ENCODE measurements at places on chromosomes 7 and 10.

DNA sequence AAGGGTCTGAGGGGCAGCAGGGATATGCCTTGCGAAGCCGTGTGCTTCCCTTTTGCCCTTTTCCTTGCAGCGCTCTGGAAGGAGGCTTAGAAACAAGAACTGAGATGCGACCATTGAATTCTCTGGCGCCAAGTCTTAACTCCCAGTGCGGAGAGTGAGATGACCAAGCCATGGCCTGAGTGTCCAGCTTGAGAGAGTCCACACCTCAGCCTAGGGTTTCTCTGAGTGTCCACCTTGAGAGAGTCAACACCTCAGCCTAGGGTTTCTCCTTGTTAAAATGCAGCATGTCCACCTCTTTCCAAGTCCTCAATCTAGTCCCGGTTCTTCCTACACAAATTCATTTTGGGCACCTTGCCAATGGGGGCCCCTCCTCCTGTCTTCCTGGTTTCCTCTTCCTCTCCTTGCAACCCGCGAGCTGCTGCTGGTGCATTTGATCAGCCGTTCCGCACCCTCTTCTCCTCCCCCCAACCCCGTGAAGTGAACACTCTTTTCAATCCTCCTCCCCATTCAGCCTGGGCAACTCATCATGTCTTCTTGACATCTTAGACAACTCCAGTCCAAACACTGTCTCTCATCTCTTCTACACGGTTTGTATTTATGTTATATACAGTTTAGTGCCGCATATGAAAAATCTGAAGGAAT lies 178.2 kb upstream of the PITRM1 start:
- DNase-seq = no peak

DNA sequence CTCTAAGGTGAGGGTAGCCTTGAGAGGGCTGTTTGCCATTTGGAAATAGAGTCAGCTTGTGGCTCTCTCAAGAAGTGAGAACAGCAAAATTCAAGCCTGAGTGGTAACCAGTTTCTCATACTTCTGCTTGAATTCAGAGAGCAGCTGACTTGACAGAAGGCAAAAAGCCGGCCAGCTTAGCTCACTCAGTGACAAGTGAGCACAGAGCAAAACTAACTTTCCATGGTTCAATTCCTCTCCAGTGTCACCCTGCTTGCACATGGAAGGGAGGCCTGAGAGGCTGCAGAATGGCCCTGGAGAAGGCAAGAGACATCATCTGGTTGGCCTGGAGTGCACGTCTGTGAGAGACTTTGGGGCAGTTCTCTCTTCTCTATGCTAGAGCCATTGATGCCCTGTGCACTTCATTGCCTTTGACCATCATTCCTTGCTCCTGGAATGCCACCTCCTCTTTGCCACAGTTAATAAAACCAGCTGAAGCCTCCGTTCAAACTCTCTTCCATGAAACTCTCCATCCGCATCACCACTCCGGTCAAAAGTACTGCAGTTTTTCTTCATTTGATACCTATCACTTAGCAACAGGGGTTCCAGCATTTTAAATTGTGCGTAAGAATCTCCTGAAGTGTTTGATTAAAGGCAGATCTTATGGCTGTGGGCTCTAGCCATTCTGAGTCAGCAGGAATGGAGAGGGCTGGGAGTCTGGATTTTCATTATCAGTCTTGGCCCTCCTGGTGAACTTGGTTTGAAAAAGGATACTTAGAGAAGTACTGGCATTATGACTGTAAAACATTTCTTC lies 69.8 kb upstream of the PIK3CG start:
- DNase-seq = no peak

GRCh38 chr10:121566755-121567154 lies 31.5 kb downstream of the FGFR2 start:
- no peak for DNase-seq

DNA sequence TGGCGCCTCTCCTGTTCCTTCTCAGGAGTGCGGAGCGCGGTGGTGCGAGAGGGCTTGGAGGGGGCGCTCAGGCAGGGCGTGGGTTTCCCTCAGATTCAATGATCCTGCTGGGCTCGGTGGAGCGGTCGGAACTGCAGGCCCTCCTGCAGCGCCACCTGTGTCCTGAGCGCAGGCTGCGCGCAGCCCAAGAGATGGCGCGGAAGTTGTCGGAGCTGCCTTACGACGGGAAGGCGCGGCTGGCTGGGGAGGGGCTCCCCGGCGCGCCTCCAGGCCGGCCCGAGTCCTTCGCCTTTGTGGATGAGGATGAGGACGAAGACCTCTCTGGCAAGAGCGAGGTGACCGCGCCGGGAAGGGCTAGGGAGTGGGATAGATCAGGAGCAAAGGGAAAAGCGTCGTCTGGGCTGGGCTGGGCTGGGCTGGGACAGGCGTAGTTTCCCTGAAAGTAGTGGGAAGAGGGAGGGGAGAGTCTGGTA lies 17.0 kb downstream of the FAM131B start:
- DNase-seq = peak; percentile 41

DNA sequence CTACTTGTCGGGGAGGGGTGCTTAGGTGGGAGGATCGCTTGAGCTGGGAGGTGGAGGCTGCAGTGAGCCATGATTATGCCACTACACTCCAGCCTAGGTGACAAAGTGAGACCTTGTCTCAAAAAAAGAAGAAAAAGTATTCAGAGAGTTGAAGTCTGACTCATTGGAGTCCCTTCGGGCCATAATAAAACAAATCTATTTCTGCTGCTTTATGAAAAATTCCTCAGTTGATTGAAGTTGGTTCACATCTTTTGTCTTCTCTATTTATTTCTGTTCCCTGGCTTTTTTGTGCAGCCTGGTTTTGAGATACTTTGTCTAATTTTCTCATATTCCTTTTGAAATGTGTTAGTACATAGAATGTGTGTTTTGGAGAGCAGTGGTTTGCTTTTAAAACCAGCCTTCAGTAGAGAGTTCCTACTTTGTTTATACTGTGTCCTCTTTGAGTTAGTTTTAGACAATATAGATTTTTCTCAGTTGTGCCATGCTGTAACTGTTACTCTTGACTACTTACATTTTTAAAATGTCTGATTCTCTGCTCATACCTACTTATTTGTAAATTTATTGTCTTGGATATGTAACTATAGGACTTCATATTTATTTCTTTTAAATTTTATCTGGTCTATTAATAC lies 36.7 kb downstream of the LUC7L2 start:
- DNase-seq = no peak

GRCh38 chr7:136228171-136228570 lies 251.0 kb upstream of the MTPN start:
- no peak for DNase-seq

DNA sequence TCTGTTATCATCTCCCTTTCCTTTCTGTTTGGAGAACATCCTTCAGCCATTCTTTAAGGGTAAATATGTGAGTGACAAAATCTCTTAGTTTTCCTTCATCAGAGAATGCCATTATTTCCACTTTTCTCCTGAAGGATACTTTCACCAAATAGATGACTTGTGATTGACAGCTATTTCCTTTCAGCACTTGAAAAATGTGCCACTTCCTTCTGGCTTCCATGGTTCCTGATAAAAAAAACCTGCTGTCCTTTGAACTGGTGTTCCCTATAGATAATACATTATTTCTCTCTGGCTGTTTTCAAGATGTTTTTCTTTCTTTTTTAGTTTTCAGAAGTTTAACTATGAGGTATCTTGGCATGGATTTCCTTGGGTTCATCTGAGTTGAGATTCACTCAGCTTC lies 79.7 kb downstream of the TBXAS1 start:
- DNase-seq = no peak

GRCh38 chr10:8463853-8464252 lies 409.4 kb downstream of the GATA3 start:
- no peak for DNase-seq

DNA sequence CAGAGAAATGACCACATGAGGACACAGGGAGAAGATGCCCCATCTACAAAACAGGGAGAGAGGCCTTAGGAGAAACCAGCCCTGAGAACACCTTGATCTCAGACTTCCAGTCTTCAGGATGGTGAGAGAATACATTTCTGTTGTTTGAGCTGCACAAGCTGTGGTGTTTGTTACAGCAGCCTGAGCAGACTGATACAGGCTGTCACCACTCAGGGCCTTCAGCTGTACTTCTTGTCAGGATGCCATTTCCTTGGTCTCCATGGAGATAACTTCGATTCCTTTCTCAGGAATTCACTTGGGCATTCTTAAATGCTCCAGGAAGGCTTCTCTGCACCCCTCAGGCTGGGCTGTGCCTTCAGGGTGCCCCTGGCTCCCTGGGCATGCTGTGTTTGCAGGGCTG lies 85.7 kb upstream of the IGFBP3 start:
- DNase-seq = no peak

DNA sequence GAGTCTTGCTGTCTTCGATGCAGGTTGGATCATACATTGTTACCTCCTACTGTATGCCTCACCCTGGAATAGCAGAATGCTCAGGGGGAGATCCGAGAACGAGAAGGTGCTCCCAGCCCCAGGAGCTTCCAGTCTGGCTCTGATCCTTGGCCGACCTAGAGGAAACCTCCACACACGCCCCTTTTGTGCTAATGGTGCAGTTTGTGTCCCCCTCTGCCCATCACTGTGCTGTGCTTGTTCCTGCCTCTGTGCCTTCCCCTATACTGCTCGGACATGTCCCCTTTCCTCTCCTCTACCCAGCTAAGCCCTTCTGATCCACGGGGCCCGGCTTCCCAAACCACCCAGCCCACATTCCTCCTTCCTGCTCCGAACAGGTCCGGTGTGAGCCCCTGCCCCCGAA lies 32.5 kb downstream of the ZNF775 start:
- DNase-seq = no peak

DNA sequence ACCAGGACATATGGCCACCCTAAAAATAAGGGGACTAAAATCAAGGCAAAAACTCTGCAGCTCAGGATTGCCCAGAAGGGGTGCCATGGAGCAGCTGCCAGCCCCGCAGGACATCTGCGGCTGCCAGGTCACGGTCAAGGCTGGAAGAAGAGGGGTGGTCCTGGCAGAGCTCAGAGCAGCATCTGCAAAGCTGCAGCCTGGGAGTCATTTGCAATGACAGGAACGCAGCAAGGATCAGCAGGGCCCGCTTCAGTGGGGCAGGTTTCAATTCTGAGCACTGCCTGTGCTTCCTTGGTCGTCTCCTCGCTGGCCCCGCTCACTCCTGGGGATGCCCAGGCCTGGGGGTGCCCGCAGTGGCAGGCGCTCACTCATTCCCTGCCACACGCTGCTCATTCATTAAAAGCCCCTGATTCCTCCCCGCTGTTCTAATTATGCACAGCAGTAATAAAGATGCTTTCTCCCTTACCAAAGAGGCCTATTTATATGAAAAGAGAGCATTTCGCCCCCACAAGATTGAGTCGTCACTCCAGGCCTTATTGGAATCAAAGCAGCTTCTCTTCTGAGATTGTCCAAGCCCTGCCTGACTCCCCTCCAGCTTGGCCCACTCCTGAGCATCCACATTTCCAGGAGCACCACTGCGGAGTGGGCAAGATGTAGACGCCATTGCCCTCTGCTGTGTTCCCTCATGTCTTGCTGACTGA lies 4.6 kb downstream of the HSPA12A start:
- no peak for DNase-seq

DNA sequence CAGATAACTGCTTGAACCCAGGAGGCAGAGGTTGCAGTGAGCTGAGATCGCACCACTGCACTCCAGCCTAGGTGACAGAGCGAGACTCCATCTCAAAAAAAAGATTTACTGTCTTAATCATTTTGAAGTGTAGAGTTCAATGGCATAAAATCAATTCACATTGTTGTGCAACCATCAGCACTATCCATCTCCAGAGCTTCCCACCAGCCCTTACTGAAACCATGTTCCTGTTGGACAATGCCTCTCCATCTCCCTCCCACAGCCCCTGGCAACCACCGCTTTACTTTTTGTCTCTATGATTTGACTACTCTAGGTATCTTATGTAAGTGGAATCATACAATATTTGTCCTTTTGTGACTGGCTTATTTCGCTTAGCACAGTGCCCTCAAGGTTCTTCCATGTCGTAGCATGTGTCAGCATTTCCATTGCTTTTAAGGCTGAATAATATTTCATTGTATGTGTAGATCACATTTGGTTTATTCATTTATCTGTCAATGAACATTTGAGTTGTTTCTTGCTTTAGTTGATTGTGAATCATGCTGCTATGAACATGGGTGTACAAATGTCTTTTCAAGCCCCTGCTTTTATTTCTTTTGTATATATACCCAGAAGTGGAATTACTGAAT lies 33.1 kb downstream of the NACAD start:
- no peak for DNase-seq

GRCh38 chr7:20241911-20242261 lies 24.7 kb upstream of the MACC1 start:
- DNase-seq = no peak

DNA sequence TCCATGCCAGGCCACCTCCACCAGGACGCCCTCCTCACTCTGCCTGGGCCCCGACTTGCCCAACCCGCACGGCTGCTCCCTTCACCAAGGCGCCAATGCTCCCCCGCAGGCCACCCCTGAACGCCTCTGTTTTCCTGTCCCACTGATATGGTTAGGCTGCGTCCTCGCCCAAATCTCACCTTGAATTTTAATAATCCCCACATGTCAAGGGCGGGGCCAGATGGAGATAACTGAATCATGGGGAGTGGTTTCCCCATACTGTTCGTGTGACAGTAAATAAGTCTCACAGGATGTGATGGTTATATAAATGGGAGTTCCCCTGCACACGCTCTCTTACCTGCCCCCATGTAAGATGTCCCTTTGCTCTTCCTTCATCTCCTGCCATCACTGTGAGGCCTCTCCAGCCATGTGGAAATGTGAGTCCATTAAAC lies 29.8 kb downstream of the RSU1 start:
- DNase-seq = peak; percentile 62

DNA sequence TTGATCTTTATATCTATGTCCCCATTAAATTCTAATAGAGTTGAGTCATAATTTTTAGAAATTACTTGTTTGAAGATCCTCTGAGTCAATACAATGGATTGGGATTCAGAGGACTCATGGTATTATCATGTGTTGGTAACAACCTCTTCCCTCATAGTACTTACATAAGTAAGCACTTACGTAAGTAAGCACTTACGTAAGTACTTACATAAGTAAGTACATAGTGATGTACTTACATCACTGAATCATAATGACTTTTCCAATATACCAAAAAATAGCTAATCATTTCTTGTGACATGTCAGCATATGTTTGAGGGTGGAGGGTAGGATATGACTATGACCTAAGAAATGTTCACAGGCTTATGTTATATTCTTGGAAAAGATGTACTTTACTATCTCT lies 740.5 kb downstream of the SORCS1 start:
- DNase-seq = no peak

DNA sequence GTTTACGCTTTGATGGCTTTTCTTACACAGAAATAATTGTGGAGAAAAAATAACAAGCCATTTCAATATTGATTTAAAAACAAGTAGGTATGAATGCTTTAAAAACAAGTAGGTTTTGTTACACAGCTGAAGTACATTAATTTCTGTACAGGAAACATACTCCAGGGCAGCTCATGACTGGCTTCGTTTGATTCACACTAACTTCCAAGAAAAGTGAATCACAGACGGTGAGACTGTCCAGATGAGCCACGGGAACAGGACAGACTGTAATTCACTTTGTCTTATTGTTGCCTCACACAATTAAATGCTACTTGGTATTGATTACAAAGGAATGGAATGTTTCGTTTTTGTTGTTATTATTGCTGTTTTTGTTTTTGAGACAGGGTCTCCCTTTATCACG lies 26.6 kb upstream of the SNX10 start:
- no peak for DNase-seq

- no peak for DNase-seq
Observed at GRCh38 chr7:108367946-108368345, 88.3 kb downstream of the NRCAM start.

- peak; percentile 23 for DNase-seq
Observed at GRCh38 chr7:94436018-94436604, 41.4 kb downstream of the COL1A2 start.

GRCh38 chr10:18368682-18369081 lies 228.5 kb downstream of the CACNB2 start:
- no peak for DNase-seq

Data from effector memory CD4-positive, alpha-beta T cell (primary cell).